ENCODE measurements at places on chromosomes 5 and 9.

- DNase-seq, result no peak
Measured at GRCh38 chr5:1768283-1769000, 31.2 kb downstream of the MRPL36 start.

DNA sequence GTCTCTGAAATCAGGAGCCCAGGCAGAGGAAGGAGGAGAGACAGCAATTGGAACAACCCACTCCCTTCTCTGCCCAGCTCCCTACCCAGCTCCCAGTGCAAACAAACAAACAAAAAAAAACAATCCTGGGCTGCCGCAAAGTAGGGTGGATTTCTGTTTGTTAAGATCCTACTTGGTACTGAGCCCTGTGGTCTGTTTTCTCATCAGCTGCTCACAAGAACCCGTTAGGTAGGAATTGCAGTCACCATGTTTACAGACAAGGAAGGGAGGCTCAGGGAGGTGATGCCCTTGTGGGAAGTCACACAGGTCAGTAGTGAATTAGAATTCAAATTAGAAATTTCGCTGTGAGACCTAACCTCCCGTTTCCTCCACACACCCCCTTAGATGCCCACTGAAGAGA is 128.8 kb upstream of the RAD23B start:
- no peak for DNase-seq

- DNase-seq, result no peak
Measured at GRCh38 chr9:99778308-99778707, 43.4 kb upstream of the NR4A3 start.

DNA sequence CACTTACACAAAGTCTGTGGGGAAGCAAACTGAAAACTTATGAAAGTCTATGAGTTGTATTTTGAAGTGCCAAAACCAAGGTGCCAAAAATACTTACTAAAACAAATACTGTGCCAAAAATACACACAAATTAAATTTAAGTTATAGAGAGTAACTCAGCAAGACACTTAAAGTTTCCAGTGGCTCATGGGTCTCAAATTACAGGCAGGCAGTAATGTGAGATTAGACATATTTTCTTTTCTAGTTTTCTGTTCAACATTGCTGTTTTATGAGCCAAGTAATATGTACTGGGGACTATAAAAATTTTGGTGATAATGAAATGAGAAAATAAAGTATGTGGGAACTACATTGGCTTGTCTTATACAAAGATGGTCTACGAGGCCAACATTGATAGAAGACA is 172.2 kb upstream of the SNX2 start:
- no peak for DNase-seq

DNA sequence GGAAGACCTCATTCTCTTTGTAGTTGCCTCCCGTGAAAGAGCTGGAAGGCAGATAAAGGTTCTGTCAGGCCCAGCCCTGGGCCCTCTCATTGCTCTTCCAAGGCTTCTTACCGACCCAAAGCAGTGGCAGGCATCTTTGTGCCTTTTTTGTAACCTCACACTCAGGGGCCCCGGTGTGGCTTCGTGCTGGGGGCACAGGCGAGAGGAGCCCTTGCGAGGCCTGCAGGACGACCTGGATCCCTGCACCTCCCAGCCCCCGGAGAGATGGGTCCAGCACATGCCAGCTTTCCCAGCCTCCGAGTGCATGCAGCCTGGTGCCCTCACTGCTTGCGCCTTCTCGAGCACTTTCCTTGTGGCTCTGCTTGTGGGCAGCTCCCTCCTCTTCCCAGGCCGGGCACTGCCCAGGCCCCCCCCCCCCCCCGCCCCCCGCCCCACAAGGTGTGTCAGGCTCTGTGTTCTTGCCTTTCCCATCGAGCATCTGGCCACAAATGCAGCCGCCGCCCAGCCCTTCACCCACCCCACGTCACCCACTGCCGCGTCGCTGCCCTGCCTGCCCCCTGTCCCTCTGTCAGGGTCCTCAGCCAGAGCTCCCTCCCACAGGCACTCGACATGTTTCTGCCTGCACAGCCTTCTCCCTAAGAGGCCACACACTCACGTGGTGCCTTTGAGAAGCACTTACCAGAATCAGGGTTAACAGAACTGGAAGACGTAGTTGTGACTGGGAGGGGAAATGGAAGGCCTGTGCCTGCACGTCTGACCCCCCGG is 63.7 kb upstream of the CACNA1B start:
- no peak for DNase-seq

DNA sequence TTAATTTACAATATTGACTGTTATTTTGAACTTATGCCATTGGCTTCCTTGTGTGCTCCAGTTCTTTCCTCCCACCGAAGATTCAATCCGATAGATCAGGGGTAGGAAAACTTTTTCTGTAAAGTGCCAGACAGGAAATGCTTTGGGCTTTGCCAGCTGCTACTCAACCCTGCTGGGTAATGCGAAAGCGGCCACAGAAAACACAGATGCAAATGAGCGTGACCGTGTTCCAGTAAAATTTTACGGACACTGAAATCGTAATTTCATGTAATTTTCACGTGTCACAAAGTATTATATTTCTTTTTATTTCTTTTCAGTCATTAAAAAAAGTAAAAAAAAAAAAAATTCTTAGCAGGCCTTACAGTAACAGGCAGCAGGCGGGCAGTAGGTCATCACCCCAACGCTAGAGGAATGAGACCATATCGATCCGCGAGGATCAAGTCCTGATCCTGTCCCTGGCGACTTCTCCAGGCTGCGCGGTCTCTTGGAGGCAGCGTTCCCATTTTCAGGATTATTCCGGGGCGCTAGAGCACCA is 599 bp downstream of the NMRK1 start:
- DNase-seq, result no peak

- DNase-seq, result no peak
Measured at GRCh38 chr5:32261198-32261597, 51.5 kb downstream of the MTMR12 start.

DNA sequence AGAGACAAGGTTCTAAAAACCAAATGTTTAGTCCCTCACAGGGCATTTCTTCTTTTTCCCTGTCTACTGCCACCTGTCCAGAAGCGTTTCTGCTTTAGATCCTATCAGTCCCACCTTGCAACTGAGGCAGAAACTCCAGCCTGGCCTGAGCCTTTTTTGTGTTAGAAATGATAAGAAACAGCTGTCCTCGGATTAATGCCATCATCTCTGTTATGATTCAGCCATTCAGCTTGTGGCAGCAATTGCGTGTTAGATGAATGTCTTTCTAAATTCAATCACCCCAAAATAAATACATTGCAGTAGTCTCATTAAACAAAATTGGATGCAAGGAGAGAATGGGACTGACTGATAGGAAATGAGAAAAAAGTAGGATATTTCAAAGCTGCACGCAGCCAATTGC is 28.3 kb upstream of the FRMPD1 start:
- DNase-seq, result no peak

DNA sequence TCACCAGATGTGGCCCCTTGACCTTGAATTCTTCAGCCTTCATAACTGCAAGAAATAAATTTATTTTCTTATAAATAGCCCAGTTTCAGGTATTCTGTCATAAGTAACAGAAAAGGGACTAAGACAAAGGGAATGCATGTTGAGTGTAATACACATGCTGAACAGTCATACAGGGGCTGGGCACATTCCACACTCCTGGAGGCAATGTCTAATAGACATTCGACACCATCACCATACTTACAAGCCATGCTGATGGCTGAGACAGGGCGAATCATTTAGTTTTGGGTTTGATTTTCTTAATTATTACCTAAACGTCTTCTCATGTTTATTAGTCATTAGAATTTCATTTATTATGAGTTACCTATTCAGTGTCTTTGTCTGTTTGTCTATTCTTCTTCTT is 68.5 kb downstream of the TENT4A start:
- DNase-seq, result no peak

GRCh38 chr5:128815201-128815600 is 150.1 kb upstream of the SLC27A6 start:
- DNase-seq, result no peak

GRCh38 chr5:106521701-106522100 is 1149.0 kb downstream of the EFNA5 start:
- DNase-seq, result no peak

DNA sequence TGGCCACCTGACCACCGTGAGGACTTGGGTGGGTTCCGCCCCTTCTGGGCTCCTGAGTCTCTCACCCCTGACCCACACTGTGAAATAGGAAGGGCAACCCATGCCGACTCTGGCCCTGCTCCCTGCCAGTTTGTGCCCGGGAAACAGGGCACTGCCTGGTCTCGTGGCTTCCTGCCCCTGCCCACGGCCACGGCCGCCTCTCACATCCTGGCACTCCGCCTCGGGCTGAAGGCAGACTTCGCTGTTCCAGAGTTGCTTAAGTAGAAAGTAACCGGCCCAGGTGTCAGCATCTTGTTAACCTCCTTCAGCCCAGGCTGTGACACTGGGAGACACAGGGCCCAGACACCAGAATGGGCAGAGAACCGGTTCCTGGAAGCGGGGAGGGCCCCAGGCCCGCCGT is 68.7 kb upstream of the RNU6ATAC start:
- DNase-seq, result no peak

- no peak for DNase-seq
Measured at GRCh38 chr5:1444361-1445189, 665 bp downstream of the SLC6A3 start.

- DNase-seq, result no peak
Measured at GRCh38 chr9:111411266-111411665, 72.9 kb downstream of the ECPAS start.

DNA sequence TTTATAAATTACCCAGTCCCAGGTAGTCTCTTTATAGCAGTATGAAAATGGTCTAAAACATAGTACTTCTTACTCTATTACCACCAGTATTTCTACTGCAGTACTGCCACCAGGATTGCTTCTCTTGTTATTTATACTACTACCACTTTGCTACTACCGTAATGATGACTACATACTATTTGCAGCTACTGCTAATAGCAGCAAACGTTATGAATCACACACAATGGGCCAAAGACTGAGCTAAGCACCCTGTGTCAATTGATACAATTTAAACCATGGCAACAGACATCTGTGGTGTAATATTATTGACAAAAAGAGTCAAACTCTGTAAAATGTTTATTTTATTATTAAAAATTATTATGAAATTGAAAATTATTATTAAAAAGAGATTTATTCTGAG is 15.3 kb upstream of the KIF12 start:
- no peak for DNase-seq

DNA sequence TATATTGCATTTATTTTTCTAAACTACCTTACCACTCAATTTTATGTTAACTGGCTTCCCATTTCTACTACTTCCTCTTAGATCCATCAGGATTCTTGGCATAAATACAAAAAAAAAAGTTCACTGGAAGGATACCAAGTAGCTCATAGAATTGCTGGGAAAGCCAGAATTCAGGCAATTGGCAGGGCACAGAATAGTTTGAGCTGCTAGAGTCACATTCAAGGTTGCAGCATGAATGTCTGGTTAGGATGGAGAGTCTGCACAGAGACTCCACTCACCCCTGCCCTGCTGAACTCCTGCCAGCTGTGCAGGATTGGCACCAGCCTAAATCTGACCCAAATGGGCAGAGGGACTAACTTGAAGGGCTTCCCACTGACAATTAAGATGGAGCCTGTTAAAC is 4.9 kb upstream of the AMACR start:
- no peak for DNase-seq

GRCh38 chr5:95369782-95370181 is 21.4 kb upstream of the FAM81B start:
- DNase-seq, result no peak

Measured in HuH-7.5 (cell line).